ENCODE measurements at places on chromosomes 3 and 15.

DNA sequence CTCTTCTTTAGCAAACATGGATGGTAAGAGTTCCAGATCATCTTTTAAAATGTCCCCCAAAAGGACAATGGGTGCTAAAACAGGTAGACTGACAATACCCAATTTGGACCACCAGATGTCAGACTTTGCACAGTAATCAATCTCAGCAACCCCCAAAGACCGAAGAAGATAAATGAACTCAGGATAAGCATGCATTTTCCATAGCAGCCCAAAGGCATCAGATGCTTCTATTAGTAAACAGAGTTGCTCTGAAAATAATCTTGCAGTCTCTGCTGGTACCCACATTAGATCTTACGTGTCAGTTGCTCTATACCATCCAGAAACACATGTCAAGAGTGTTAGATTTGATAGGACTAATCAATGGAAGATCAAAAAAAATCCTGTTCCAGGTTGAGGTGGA is 20.6 kb downstream of the MYH15 start:
- peak; percentile 30 for DNase-seq

- DNase-seq = no peak
These were observed 73.0 kb upstream of the GLCE start for GRCh38 chr15:69087366-69087976.

GRCh38 chr15:90895571-90896117 is 7.5 kb upstream of the MAN2A2 start:
- DNase-seq = no peak

- no peak for DNase-seq
These were observed 70.4 kb downstream of the ADAMTS7 start for GRCh38 chr15:78740904-78741274.

GRCh38 chr15:89936051-89936785 is 23.5 kb upstream of the ARPIN start:
- DNase-seq = no peak

Measured in activated T-cell treated with anti-CD3 and anti-CD28 coated beads for 4 hours (primary cell).